ENCODE measurements at places on chromosomes 3 and 15.

GRCh38 chr3:39423436-39423970 is 17.0 kb downstream of the RPSA start:
- no peak for DNase-seq

- no peak for DNase-seq
Measured at GRCh38 chr15:87764461-87765240, 491.9 kb downstream of the NTRK3 start.

GRCh38 chr15:77710637-77711036 is 77.9 kb upstream of the LINGO1 start:
- no peak for DNase-seq

- no peak for DNase-seq
Measured at GRCh38 chr3:17605032-17605431, 137.4 kb downstream of the TBC1D5 start.

DNA sequence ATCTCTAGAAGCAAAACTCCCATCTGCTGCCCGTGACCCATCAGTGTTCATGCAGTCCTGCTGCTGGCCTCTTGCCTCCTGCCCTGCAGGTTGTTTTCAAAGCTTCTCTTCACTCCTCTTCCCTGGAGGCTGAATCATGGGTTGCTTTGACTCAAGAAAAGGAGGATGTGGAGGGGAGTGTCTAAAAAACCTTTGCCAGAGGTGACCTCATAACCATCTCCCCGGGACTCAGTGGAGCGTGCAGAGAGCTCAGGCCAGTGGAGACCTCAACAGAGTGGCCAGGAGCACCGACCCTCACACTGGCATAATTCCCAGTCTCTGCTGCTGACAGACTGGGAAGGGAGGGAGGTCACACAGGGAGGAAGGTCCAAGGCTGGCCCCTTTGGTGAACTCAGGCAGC is 60.9 kb upstream of the ITGA11 start:
- DNase-seq = no peak

- DNase-seq = no peak
Measured at GRCh38 chr3:124504332-124505059, 225.8 kb upstream of the UMPS start.

DNA sequence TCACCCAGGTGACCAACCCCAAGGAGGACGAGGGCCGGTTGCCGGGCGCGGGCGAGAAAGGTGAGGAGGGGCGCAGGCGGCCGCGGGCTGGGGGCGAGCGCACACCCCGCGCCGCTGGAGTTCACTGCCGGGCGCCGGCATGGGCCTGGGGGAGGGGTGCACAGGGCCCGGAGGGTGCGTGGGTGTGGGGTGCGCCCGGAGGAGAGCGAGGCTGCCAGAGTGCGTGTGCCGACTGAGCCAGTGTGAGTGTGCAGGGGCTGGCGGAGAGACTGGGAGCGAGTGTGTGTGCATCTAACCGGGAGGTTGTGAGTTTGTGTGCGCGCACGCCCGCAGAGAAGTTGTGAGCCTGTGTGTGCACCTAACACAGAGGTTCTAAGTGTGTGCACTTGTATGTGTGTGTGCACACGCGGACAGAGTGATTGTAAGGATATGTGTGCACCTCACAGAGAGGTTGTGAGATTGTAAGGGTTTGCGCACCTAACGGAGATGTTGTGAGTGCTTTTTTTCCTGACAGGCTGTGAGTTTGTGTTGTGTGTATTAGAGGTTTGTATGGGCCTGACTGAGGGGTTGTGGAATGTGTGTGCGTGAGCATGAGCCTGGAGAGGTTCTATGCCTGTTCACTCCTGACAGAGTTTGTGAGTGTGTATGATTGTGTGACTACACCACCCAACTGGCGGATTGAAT is 681 bp downstream of the CTDSPL start:
- DNase-seq = no peak

DNA sequence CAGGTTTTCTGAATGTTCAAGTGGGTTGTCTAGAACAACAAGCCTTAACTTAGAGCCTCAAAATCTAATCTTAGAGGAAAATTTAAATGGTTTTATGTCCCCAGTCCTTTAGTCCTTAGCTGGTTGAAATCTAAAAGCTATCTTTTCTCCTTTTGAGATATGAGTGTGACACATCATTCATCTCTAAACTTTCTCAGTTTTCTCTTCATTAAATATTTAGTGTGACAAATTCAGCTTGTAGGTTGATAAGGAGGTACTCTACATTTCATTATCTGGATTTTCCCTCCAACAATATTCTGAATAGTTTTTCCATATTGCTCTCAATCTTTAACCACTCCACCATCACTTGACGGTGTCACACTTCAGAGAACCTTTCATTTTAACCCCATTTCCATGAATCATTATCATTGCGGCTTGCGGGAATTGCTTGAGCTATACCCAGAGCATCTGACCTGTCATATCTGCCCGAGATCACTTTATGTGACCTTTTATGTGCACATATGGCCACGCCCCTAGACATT is 16.1 kb upstream of the ATP8B4 start:
- DNase-seq = no peak

DNA sequence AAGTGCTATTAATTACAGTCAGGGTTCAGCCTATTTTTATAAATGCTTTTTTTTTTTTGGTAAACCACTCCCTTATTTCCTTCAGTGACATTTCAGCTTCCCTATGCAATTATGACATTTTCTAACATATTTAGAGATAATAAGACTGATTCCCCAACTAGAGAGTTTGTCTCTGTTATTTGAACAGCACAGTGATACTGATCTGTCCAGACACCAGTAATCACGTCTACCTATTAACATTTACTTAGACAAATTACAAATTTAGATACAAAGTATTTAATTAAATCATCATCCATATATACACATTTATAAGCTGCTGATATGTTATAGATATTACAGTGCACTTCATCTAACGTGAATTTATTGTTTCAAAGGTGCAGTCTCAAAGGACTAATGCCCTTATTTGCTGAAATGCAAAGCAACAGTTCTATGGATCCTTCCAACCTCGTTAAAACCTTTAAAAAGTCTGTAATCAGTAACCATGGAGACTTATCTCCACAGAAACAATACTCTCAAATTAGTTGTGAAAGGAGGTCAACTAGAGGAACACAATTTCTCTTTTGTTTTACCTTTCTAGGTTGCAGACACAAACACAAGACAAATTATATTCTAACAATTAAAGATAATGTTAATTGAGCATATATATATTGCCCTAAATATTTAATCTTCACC is 1531.1 kb downstream of the SI start:
- DNase-seq = no peak

- DNase-seq = no peak
Measured at GRCh38 chr3:195666-196065, 897 bp upstream of the CHL1 start.

DNA sequence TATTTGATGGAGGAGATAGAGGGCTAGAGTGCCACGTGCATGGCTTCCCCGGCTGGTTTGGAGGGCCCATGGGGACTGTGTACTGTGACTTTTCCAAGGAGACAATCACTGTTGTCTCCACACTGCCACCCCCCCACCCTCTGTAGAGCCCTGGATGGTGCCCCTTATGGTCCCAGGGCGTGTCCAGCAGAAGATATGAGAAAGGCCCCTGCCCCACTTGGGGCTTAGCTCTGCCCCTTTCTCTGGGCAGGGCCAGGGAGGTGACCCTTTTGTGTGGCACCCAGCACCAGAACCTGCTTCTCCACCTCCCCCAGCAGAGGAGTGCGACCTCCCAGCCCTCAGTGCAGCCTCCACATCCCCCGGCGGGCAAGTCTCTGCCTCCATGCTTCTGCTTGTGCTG is 32.1 kb downstream of the SPSB4 start:
- no peak for DNase-seq

GRCh38 chr15:66617137-66618090 is 51.6 kb upstream of the LCTL start:
- DNase-seq = peak; percentile 74

- DNase-seq = no peak
Measured at GRCh38 chr3:183545708-183546107, 9.8 kb downstream of the KLHL6 start.

GRCh38 chr3:56802790-56803189 is 1.0 kb upstream of the ARHGEF3 start:
- DNase-seq = no peak

- DNase-seq = peak; percentile 37
Measured at GRCh38 chr15:71447328-71448250, 332.3 kb downstream of the THSD4 start.

DNA sequence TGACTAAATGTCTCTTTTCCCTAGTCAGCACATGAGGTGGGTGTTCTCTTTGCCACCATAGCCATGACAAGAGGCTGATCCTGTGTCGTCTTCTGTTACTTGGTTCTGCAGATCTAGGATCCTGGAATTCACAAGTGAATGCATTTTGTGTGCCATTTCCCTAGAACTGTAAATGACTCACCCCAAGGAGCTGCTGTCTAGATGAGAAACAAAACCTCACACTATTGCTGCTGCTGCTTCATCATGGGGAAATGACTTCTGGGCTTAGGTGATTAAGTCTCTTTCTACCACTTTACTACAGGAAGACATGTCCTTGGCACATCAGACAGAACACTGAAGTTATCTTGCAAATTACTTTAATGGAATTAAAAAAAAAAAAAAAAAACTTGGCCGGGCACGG is 54.9 kb downstream of the SLCO3A1 start:
- no peak for DNase-seq

DNA sequence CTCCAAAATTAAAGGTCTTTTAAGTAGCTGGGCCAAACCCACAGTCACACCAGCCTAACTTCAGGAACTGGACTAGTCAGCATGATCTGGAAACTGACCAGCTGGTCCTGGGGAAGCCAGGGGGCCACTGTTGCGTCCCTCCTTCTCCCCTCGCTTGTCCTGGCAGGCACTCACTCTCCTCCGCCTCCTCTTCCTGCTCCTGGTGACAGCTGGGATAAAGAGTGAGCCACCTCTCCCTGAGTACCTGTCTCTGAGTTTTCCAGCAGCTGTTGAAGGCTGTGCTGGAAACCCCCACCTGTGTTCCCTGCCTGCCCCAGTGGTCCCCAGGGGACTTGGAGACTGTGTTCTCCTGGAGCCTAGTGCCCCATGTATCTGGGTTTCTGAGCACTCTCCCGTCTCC is 56.0 kb downstream of the FGD5 start:
- DNase-seq = no peak

DNA sequence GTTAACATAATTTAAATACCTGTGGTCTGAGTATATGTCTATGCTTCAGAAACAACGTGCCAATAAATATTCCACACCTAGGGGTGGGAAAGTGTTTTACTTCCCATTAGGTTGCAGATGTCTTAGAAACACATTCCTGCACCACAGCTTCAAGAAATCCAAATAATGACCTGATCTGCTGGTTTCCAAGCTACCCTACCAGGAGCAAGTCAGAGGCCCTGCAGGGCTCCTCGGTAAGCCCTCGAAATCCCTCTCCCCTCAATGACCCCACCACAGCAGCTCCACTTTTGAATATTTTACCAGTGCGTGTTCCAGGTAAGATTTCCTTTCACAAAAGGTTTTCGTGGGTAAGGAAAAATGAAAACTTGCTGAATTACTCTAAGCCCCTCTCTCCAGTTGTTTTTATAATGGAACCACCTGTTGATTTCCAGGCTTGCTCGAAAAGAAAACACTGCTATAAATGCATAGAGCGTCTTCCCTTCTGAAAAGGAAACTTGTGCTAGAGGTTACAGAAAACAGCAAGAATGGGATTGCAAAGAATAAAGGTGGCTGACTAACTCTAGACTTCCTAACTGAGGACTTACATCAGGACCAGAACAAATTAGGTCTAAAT is 12.6 kb downstream of the IL12A start:
- no peak for DNase-seq

DNA sequence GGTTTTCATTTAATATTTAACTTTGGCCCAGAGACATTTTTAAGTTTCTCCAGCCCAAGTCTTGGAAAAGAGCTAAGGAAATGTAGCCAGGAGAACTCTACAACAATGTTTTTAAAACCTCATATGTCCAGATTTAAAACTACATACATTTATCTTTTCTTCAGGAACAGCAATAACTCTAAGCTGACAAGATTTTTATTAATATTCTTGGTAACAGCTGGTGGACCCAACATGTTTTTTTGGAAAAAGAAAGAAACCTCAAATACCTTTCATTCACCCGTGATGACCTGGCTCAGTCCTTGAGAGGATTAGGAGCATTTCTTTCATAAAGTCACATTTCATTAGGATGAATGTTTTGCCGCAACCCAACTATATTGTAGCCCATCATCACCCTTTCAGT is 50.4 kb upstream of the CMSS1 start:
- DNase-seq = no peak

DNA sequence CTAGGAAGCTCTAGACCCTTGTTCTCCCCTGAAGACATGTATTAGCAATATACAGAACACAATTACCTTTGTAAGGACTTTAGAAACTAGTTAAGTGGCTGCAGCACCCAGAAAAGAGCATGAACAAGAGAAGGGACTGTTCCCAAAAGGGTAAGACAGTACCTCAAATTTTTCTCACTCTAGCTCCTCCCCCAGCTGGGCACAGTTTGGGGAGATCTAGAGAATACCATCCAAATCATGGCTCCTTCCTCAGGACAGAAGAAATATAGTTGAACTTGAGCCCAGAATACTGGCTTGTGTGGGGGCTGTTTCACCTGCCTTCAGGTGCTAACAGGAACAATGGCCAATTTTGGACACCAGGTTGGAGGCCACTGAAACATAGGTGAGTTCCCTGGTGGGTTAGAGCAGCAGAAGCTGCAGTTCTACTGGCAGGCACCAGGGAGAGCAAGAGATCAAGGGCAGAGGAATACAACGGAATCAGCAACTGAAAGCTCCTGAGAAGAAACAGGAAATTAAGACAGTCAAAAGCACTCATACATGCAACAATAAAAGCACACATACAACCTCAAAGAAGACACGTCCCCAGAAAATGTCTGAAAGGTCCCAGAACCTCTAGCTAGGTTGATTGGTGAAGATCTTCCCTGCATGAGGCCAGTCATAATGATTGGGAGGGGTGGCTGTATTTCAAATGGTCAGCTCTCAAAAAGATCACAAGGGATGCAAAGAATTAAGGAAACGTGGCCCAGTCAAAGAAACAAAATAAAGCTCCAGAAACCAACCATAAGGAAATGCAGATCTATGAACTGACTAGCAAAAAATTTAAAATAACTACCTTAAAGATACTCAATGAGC is 104.9 kb upstream of the ASB14 start:
- peak; percentile 33 for DNase-seq

DNA sequence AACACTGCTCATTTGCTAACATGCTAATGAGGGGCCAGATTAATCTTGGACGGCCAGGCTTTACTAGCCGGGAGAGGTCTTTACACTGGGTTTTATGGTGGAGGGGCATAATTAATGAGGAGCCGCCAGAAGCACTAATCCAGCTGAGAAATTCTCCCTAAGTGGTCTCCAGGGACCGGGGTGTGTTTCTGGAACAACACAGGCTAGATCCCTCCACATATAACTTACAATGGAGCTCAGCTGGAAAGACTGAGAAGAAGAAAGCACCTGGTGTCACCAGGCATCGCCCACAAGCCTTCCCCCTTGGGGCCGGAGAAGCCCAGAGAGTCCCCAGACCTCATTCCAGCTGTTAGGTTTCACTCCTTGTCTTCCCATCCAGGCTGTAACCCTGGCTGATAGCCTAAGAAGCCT is 127.5 kb downstream of the MEGF11 start:
- DNase-seq = no peak

- no peak for DNase-seq
Measured at GRCh38 chr15:101151288-101151687, 100.6 kb downstream of the CHSY1 start.

All from mucosa of gallbladder (tissue), 1 donor.